Renal pelvis (tissue), 12 donors: ENCODE measurements at places on chromosomes 12 and 14.

DNA sequence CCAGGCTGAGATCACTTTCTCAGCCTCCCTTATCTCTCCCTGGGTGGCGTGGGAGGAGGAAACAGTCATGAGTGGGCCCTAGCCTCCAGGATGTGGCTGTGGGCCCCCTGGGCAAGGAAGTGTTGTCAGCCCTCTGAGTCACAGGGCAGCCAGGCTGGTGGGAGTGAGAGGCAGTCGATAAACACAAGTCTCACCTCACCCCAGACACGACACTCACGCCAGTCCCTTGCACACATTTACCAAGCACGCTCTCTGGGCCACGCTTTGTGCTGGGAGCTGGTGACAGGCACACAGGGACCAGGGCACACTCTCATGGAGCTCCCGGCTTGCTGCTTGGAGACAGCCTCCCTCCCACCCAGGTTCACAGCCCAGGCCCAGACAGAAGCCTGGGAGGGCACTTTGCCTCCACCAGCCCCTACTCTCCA, 1.9 kb upstream of the KRT79 start:
- no peak for DNase-seq

GRCh38 chr12:12582895-12583303, 20.2 kb upstream of the DUSP16 start:
- DNase-seq: no peak

DNA sequence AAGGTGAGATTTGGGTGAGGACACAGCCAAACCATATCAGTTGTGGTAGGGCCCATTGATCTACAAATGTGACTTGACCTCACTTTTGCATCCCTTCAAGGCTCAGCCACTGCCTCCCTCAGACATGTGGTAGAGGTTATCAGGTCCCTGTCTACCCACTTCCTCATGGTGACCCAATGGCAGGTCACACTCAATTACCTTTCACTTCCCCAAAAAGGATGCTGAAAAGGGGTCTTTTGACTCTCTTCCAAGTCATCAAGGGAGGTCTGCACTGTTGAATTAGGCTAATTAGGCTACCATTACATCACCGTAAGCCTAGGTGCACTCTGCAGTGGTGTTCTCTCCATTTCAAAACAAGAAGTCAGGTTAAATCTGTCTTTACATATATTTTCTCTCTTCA, 22.6 kb upstream of the DRAM1 start:
- DNase-seq: no peak

DNA sequence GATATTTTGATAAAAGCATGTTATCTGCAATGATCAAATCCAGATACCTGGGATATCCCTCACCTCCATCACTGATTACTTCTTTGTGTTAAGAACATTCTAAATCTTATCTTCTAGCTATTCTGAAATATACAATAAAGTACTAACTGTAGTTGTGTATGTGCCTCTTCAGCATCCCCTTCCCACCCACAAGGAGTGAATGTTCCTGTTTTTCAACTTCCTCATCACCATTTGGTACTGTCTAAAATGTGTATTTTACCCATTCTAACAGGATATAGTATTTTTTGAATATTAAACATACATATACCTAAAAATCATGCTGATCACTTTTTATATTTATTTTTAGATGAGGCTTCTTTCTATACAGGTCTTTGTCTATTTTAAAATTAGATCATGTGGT, 1252.6 kb downstream of the TMEM121 start:
- DNase-seq: no peak

GRCh38 chr12:81573228-81573627, 185.9 kb downstream of the PPFIA2 start:
- DNase-seq: no peak

DNA sequence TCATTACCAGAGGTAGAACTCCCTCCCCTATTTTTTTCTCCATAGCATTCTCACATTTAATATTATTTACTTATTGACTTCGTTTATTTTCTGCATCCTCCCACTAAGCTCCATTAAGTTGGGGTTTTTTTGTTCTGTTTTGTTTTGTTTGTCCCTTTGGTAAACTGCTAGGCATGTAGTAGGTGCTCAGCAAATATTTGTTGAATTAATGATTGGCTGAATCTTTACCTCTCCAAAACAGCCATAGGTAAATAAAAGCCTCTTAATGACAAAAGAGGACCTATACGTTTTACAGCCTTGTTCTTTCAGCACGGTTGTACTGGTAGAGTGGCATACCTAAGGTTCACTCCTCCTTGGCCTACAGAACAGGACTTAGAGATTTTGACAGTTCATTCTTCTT, 52.0 kb downstream of the PRORP start:
- no peak for DNase-seq

- DNase-seq: no peak
These were observed 40.9 kb upstream of the ELK3 start for GRCh38 chr12:96153131-96153725.

DNA sequence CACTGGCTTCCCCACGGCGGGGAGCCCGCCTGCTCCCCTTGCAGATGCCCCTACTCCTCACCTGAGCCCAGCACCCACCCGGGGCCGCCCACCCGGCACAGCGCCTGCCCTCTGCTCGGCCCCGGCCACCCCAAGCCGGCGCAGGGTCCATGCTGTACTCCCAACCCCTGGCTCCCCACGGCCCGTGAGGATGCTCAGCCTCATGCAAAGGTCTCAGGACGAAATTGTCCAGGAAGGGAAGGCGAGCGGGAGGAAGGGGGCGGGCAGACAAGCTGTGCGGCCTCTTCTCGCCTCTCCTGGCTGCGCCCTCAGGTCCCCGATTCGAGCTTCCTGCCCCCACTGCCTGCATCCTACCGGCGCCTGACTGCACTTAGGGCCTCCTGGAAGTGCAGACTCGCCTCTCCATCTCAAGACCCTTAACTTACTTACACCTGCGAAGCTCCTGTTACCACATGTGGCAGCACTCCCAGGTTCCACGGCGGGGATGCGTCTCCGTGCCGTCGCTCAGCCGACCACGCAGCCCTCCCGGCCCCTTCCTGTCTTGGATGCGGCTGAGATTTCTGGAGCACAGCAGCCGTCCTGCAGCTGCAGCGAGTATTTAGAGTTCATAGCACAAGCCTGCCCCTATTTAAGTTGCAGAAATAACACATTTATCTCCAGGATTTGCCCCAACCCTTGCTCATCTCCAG, 18.0 kb downstream of the LRCOL1 start:
- no peak for DNase-seq

DNA sequence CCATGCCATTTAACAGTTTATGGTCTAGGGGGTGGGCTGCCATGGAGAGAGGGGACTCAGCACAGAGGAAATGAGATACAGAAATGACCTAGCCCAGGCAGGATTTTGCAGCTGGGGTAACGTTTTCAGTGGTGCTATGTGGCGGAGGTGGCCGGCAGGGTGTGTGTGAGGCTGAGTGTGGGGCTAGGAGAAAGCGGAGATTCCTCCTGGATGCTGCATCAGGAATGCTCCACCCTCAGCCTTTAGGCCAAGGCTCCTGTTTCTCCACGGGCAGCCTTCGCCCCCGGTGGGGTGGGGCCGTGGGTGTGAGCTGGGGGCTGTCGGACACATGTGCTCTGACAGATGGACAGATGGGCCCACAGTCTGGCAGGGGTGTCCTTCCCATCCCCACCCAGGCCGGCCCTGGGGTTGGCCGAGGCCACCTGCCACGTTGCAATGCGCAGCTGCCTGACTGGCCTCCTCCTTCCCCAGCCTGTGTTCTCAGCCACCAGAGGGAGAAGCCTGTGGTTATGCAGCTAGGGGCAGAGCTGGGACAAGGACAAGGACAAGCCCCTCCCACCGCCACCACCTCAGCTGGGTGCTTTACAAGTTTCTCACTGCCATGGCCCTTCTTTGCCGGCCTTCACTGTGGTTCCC, 44.3 kb downstream of the TEAD4 start:
- DNase-seq: no peak

DNA sequence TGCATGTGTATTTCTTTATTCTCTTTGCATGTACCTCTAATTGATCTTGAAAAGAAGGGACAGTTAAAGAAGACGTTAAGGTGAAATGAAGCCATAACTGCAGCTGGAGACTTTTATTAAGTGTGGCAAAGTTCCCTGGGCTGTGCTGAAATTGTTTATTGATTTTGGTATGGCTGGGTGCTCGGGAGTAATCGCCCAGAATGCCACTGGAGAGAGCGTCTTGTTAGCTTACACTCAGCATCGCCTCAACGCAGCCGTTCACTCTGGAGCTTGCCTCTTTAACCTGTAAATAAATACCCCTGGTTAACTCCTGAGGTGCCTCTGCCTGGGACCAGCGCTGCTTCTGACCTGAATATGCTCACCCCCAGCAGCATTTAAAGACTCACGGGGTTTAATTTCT, 98.6 kb downstream of the GPATCH2L start:
- DNase-seq: no peak

- DNase-seq: peak; percentile 86
These were observed 428.8 kb downstream of the ZFP36L1 start for GRCh38 chr14:68363843-68364767.

DNA sequence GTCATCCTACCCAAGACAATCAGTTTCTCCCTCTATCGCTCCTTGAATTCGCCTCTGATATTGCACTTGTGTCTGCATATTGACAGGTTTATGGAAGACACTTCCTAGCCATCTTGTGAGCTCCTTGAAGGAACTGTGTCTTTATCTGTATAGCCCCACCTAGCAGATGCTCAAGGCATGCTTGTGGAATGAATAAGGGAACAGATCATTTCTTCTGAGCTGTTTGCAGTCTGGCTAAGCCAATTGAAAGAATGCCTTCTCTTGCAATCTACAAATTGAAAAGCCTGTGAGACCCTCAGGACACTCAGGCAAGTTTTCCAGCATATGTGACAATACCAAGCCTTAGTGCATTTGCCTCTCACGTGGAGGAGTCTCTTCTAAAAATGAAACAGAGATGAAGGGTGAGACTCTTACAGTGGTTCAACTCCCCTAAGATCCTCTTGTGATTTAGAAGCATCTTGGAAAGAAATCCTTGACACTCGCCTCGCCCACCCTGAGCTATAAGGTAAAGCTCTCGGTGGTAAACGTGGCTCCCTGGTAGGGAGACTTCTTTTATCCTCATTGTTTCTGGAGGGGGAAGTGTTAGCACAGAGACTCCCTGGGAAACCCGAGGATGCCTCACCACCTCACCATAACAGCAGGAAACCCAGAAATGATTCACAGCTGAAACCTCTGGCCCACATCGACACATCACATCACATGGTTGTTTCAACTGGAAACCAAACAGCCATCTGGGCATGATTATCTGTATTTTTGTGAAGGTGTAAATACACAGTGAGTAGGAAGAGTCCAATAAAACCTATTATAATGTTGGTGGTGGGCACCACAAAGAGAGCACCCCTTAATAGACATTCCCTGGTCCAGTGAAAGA, 112.3 kb upstream of the BCL2L14 start:
- DNase-seq: no peak

- DNase-seq: no peak
These were observed 20.3 kb downstream of the SYNDIG1L start for GRCh38 chr14:74405663-74406062.

GRCh38 chr14:76324133-76324532, 51.8 kb upstream of the ESRRB start:
- DNase-seq: no peak

DNA sequence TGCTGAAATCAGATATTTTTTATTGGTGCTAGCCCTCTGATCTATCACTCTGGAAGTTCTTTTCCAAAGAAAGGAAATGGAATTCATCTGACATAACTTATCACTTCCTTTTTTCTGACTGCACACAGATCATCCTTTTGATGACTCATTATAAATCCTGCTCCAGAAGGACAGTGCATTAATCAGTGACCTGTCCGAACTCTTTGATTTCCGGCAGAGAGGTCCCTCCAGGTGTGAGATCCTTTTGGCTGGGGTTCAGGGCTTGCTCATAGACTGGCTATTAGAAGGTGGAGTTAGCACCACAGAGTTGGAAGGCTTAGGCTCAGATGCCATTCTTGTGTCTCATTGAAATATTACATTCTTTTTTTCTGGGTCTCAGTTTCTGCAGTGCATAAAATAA, 328.2 kb downstream of the ZFP36L1 start:
- no peak for DNase-seq

DNA sequence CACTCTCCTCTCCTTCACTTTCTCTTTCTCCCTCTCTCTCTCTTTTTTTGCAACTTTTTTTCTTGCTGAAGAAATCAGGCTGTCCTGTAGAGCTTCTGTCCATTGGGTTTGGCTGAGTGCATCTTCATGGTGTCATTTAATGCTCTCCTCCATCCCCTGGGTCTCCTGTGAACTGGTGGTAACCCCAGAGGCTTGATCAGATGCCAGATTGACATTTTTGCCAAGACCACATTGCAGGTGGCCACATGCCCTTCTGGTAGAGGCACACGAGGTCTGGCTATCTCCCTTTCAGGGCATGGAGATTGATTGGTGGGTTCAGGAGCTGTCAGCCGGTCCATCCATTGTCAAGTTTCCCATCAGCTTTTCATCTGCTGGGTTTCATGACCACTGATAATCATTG, 188.3 kb upstream of the MYL2 start:
- no peak for DNase-seq

DNA sequence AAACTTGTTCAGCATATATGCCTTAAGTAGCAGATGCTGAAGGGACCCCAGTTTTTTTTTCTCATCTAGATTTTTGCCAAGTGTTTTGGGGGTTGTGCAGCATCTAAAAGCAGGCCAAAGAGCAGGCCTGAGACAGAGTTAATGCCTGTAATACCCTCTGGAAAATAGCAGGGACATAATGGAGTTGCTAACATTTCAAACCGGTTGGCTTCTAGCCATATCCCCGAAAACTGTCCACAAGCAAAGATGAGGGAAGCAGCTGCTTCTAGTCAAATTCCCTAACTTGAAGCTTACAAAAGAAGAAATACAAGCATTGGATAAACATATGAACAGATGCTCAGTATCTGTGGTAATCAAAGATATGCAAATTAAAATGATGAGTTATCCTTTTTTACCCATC, 52.1 kb upstream of the AEBP2 start:
- DNase-seq: peak; percentile 70

GRCh38 chr12:114694436-114695304, 10.7 kb upstream of the TBX3 start:
- no peak for DNase-seq

GRCh38 chr14:61641914-61642613, 53.2 kb upstream of the HIF1A start:
- no peak for DNase-seq

DNA sequence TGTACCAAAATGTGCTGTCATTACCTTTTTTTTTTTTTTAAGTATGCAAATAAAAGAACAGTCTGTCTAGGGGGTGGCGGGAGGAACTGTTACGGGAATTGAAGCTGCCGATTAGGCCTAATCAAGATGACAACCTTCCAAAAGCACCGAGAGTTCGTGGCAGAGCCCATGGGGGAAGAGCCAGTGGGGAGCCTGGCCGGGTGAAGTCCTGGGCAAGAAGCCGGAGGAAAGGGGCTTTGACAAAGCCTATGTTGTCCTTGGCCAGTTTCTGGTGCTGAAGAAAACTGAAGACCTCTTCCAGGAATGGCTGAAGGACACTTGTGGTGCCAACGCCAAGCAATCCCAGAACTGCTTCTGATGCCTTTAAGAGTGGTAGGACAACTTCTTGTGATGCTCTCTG, 42.6 kb downstream of the ACTN1 start:
- DNase-seq: no peak

GRCh38 chr12:124363353-124363965, 68.6 kb downstream of the RFLNA start:
- DNase-seq: no peak

DNA sequence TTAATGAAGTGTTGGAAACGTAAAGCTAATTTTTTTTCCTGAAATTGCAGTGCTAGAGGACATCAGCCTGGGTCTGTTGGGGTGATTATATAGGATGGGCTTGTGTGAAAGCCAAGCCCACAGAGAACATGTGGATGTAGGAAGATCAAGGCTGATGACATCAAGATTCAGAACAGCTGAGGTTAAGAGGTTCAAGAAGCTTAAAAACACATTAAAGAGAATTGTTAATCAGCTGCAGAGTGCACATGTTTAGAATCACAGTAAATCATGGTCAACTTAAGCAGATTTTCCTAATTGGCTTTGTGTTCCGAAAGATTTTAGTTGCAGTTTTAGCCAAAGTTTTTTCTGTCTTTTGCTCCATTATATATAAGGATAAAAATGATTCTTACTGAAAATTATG, 87.9 kb upstream of the PRICKLE1 start:
- DNase-seq: no peak
